ENCODE measurements at places on chromosomes 4 and X.

- no peak for DNase-seq
Measured at GRCh38 chr4:184649971-184650855, 675 bp downstream of the PRIMPOL start.

GRCh38 chr4:72791054-72791453, 222.0 kb upstream of the ADAMTS3 start:
- no peak for DNase-seq

GRCh38 chr4:184616633-184617551, 32.4 kb downstream of the CASP3 start:
- no peak for DNase-seq

- no peak for DNase-seq
Measured at GRCh38 chr4:140355288-140355687, 18.2 kb upstream of the SCOC start.

GRCh38 chr4:101265816-101266172, 81.5 kb downstream of the PPP3CA start:
- no peak for DNase-seq

GRCh38 chr4:162523171-162523570, 359.4 kb upstream of the FSTL5 start:
- no peak for DNase-seq

- DNase-seq, result no peak
Measured at GRCh38 chrX:8629871-8630270, 102.1 kb downstream of the ANOS1 start.

GRCh38 chrX:44280116-44280515, 63.4 kb downstream of the EFHC2 start:
- DNase-seq, result no peak

DNA sequence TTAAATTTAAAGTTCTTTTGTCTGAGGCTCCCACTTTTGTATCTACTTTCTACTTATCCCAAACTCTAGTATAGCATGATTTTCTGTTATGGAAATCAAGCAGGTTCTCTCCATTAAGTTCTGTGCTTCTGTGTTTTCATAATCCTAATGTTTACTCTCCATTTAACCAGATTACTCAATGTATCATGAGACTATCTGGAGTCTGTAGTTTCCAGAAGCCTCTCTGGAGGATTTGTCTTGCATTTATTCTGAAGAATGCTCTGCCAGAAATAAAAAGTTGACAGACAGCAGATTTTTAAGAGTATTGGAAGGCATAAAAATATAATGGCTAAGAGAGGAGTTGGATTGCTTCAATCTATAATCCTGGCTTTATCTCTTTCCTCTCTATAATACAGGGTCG, 39.2 kb upstream of the PLS3 start:
- no peak for DNase-seq
